ENCODE measurements at places on chromosomes 6 and 20.

DNA sequence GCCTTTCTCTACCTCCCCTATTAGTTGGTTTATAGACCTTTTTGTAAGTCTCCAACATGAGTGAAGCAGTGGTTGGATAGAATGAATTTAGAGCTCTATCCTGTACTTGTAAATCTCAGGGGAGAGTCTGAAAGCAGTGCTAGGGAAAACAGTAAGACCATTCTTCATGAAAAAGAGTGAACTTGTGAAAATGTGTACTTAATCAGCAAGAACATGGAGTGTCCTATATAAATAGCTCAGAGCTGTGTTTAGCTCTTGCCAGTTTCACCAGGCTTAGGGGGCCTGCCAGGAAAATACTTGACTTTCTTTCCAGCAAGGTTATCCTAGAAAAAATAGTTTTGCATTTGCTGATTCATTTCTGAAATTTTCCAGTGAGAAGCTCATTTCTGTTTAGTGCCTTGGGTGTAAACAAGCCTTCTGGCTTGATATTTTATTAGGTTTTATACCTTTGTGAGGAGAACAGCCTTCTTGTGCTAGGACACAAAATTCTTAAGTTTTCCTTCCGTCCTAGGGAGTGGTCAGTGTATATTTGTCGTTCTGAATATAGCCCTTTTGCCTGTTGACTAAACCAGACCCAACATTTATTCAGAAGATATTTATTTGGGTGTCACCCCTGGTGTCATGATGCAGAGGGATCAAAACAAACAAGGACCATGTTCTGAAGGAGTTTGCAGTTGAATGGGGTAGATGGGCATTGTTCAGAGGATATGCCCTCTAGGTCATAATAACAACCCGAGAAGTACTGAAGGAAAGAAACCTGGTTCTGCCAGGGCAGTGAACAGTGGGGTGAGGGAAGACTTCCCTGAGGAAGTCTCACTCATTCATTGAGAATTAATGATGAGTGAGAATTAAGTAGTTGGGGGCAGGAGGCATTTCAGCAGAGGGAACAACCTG is 7.6 kb downstream of the ARFGEF2 start:
- DNase-seq, result no peak

- no peak for DNase-seq
Measured at GRCh38 chr6:144714021-144714712, 429.0 kb downstream of the UTRN start.

- no peak for DNase-seq
Measured at GRCh38 chr6:30093951-30094661, 18.5 kb upstream of the RNF39 start.

- no peak for DNase-seq
Measured at GRCh38 chr20:50605136-50605535, 86.2 kb downstream of the RIPOR3 start.

DNA sequence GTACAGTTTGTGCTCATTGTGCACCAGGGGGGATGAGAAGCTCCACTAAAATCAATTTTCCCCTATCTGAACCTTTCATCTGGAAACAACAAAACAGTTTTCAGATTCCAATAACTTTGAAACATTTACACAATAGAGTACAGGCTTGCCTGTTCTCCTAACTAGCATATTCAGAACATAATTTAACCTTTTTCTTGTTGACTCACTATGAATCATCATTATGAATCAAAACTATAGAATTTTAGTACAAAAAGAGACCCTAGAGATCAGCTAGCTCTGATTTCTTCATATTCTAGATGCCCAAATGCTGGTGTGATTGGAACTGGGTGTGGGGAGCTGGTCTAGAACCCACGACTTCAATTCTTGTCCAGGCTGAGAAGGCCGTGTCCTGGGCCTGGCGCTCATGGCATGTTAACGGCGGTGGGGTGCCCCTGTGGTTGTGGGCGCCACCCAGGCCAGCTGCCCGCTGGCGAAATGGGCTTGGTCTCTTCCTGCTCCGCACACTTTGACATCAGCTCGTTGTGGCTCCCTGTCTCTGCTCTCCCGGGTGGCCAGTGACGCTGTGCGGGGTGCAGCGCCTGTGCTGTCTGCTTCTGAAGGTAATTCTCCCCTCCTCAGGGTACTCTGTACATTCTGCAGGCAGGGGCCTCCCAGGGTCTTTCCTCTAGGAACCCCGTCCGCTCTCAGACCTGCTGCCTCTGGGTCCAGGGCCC is 29.9 kb upstream of the AGPAT4 start:
- no peak for DNase-seq

GRCh38 chr20:62929051-62929538 is 2.8 kb upstream of the DIDO1 start:
- DNase-seq, result peak; percentile 72

- DNase-seq, result no peak
Measured at GRCh38 chr20:32737371-32738223, 5.7 kb downstream of the COMMD7 start.

GRCh38 chr20:19802492-19803158 is 44.6 kb downstream of the RIN2 start:
- DNase-seq, result peak; percentile 50

- no peak for DNase-seq
Measured at GRCh38 chr6:45650524-45651135, 272.9 kb upstream of the SUPT3H start.

DNA sequence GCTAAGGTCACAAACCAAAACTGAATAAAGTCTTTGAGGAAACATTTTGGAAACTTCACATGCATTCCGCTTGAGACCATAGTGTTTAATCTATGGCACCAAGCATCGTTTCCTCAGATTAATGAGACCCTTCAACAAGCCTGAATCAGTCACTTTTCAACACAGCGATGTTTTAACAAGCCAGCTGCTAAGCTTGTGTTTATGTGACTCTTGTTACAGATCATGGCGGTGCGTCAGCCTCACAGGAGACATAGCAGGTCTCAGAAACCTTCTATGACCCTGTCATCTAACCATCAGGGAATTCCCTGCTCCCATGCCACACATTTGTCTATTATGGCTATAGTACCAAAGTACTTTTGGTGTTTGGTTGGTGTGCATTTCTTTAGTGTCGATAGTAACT is 57.2 kb downstream of the MTFR2 start:
- no peak for DNase-seq

DNA sequence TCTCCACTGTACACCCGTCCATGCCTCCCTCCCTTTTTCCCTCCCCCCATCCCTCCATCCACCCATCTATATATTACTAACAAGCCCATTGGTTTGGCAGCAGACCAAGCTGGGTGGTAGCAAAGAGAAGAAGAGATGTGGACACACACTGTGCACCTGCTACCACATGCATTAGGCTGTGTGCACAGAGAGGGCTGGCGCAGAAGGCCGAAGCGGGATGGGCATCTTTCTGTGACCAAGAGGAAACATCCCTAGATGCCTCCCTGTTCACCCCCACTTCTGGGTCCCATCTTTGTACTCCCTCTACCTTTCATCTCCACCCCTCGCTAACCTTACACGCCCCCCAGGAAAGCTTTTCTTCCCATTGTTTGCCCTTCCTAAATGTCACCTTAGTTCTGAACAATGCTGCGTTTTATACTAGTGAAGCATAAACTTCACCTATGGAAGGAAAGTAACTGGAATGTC is 64.9 kb upstream of the AFDN start:
- no peak for DNase-seq

- no peak for DNase-seq
Measured at GRCh38 chr6:4496284-4496683, 279.9 kb upstream of the CDYL start.

- no peak for DNase-seq
Measured at GRCh38 chr6:135231469-135231844, 50.3 kb downstream of the MYB start.

- DNase-seq, result no peak
Measured at GRCh38 chr20:33846291-33846935, 35.3 kb downstream of the CHMP4B start.

DNA sequence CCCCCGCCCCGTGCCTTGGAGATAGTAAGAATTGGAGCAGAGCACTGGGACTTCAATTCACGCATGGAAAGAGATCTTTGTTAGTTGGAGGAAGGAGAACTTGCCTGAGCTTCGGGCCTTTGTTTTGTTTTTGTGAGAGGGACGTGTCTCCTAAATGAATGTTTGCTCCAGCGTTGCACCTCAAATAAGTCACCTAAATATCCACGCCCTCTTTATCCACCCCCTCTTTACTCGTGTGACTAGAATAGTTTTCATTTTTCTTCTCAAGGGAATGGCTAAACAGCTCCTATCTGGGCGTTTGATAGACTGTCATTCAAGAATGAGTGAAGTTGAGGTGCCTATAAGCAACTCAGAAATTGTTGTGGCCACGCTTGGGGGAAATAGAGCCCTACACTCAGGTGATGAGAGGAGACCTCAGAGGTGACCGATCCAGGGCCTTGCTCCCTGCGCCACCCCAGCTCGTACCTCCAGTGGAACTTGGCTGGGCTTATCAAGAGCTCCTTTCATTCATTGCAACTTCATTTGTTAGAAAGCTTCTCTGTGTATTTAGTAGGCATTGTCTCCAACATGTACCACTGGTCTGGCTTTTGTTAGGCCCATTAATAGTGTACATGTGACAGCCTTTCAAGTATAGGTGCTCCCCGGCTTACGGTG is 861 bp downstream of the PCMTD2 start:
- no peak for DNase-seq

- peak; percentile 92 for DNase-seq
Measured at GRCh38 chr6:106360410-106360988, at the start of gene CRYBG1. TSS of gene CRYBG1 (plus strand) at chr6:106360717. CDS start at chr6:106360909, 192 bp downstream.

DNA sequence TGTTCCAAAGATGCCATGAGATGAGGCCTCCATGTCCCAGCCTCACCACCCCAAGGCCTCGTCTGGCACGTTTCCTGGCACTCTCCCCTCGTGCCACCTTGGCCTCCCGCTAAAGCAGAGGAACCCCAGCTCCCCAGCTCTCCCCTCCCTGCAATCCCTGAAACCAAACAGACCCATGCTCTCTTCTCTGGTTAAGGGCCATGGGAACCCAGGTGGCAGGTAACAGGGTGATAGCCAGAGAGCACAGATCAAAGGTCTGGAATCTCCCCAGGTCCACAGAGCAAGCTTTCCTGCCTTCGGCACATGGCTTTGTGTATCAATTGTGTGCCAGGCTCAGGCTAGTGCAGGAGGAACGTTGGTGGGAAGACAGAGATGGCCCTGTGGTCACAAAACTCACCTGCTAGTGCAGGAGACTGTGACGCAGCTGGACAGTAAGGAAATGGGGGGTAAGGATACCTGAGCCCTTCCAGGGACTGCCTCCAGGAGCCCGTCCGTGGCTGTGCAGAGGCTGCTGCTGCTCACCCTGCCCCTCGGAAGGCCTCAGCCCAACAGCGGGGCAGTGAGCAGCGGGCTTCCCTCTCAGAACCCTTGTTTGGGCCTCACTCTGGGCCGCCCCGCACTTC is 39.0 kb downstream of the MYH7B start:
- DNase-seq, result no peak

DNA sequence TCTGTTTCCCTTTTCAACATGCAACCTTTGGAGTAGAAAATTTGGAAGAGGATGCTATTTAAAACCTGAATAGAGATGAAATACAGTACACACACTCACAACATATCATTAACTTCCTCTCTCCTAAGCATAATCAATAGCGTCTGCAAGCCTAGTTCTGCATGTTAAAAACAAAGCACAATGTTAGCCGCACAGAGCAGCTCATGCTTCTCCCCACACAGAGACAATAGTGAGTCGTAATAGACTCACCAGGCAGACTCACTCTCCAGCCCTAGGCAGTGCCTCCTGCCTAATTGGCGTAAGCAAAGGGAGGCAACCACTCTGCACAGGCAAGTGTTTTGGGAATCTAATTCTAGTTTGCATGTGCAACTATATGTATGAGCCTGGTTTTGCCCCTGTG is 45.8 kb upstream of the ARID1B start:
- DNase-seq, result no peak

- no peak for DNase-seq
Measured at GRCh38 chr6:16948396-16948795, 153.5 kb upstream of the STMND1 start.

- DNase-seq, result no peak
Measured at GRCh38 chr20:41101660-41102059, 35.7 kb upstream of the PLCG1 start.

- DNase-seq, result peak; percentile 88
Measured at GRCh38 chr6:28161410-28162079, 19.9 kb downstream of the ZKSCAN8 start.

DNA sequence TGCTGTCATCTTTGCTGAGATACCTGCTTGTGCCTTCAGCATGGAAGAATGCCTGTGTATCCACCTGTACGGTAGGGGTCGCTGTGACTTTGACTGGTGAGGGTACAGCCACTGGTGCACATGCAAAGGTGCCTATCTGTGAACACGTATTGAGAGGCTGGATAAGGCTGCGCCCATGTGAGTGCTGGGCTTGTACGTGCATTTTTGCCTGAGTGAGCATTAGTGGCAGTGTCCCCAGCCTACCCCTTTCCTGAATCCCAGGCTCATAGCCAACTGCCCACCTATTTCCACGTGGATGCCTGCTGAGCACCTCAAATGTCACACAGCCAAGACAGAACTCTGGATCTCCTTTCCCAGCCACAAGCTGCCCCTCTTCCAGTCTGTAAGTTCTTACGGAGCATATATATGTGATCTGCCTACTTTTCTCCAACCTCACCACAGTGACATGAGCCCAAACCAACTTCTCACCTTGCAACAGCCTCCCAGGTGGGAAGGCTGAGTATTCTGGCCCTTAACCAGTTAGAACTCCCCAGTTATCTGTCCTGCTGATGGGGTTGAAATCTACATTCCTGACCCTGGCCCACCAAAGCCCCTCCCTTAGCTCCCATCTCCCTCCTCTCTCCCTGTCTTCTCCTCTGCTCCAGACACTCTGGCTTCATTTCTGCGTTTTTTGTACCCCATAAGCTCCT is 1.1 kb upstream of the SLC2A10 start:
- DNase-seq, result no peak

GRCh38 chr6:12608016-12608860 is 108.3 kb upstream of the PHACTR1 start:
- DNase-seq, result no peak

GRCh38 chr6:12545619-12546409 is 170.8 kb upstream of the PHACTR1 start:
- no peak for DNase-seq

DNA sequence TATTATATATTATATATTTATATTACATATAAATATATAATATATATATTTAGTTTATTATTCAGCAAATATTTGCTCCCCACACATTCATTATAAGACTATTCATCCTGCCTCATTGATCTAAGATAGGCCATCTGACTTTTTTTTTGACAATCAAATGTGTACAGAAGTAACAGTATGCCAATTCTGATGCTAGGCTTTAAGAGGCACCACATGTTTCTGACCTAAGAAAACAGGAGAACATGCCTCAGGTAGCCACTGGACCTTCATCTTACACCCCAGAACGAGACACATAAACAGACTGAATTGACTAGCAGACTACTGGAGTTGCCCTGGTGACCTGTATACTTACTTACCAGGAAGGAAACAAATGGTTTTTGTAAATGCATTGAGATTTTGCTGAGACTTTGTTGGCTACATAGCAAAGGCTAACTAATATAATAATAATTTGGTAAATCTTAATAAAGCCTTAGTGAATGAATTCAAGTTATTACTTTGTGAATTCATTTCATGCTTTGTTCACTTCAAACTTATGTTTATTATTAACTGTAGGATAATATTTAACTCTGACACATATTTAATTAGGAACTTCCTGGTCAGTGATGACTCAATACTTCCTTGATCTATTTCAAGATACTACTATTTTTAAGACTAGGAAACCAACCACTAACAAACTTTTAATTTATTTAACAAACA is 13.4 kb upstream of the MYO6 start:
- DNase-seq, result no peak

Measured in D341Med (cell line).